ENCODE measurements at places on chromosomes 16 and 17.
A peak's percentile ranks its signal among the peaks of the same experiment; 100 is the strongest.

DNA sequence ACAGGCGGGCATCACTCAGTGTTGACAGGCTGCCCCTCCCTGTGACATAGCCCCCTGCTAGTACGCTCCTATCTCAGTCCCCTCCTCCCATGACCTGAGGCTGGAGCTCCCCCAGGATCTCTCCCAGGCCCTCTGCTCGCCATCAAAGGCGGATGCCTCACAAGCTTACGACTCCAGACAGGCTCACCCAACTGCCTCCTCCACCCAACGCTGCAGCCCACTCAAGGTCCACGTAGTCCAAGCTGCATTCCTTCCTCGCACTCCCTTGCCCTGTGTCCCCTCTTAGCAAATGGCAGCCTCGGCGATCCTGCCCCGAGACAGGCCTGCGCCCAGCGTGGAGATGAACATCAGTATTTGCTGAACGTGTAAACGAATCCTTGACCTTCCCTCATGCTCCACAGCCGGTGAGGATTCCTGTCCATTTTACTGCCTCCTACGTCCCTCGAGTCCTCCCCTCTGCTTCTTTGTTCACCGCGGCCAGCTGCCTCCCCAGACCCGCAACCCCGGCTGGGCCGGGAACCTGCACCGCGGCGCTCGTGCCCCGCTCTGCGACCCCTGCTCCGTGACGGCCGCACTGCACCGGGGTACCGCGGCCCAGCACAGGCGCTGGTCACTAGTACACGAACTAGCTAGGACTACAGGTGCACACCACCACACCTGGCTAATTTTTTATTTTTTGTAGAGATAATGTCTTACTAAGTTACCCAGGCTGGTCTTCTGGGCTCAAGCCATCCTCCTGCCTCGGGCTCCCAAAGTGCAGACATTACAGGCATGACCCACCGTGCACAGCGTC lies 838 bp upstream of the TMEM97 start:
- no peak for DNase-seq

- DNase-seq: no peak
Observed at GRCh38 chr16:18050777-18051176, 285.8 kb downstream of the NPIPA8 start.

DNA sequence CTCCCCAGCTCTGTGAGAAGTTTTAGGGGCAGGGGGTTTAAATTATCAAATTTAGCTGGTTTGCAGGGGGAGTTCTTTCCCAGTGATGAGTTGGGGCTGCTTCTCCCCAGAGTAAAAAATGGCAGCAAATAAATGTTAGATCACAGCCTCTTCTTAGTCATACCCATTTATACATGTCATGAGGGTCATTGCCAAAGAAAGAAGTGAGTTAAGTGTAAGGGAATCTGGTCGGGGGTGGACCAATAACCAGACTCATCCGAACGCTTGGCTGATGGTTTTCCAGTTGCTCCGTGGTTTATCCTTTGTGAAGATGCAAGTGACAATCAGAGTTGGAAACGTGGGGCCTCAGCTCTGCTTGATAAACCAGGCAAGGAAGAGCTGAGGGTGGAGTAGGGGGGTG lies 87.1 kb downstream of the PLXDC1 start:
- DNase-seq: no peak

- peak; percentile 47 for DNase-seq
Observed at GRCh38 chr16:86252596-86252995, 257.7 kb upstream of the FOXF1 start.

- peak; percentile 80 for DNase-seq
Observed at GRCh38 chr16:67428146-67428731, 2.7 kb upstream of the HSD11B2 start.

- DNase-seq: no peak
Observed at GRCh38 chr17:9700136-9700535, 54.8 kb downstream of the USP43 start.

DNA sequence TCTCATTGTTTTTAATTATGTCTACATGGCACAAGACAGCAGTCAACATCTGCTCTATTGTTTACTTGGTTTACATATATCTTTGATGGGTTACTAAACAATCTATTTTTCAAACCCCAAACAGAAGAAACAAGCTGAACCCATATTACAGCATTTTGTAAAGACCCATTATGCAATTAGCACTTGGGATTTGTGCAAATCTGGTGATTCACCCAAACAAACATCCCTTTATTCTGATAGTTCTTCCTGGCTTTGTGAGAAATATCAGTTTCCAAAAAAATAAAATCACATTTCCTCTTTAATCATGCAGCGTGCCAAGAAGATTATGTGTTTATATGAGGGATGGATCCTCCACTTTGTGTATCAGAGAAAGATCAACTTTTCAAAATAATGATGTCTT lies 16.8 kb upstream of the RBFOX1 start:
- DNase-seq: no peak

GRCh38 chr17:72656130-72656763 lies 436.2 kb downstream of the SLC39A11 start:
- DNase-seq: no peak

DNA sequence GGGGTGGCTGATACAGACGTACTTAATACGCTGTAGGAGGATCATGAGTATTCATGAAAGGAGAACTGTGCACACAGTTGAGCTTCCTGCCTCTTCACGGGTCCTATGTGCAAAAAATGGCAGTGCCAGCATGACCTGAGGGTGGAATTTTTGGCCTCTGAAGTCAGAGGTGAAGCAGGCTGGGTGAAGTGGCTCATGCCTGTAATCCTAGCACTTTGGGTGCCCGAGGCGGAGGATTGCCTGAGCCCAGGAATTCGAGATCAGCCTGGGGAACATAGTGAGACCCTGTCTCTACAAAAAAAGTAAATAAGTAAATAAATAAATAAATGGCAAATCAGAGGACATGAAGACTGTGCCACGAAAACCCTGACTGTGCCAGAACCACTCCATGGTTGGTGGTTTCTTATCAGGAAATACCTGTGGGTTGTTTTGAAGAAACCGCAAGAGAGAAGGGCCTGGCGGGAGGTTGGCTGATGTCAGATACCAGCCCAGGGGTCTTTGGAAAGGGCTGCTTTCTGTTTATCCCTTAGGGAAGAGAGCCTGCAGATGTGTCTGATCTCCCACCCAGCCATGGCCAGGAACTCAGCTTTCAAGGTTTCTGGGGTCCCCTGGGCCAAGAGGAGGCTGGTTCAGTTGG lies 3.4 kb downstream of the ASPSCR1 start:
- DNase-seq: no peak

DNA sequence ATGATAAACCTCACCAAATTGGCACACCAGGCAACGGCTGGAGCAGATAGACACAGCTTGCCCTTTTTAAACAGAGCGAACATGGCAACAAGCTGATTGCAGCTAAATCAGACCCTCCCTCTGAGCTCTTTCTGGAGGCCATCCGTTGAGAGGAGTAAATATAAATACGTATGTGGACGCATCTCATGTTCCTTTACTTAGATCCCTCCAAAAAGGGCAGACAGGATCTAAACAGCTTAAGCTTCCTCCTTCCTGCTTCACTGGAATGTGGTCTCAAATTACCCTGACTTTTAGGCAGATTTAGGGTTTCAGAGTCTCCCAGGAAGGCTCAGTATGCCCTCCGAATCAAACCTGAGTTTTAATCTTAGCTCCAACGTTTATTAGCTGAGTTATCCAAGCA lies 204.7 kb upstream of the GOT2 start:
- no peak for DNase-seq

DNA sequence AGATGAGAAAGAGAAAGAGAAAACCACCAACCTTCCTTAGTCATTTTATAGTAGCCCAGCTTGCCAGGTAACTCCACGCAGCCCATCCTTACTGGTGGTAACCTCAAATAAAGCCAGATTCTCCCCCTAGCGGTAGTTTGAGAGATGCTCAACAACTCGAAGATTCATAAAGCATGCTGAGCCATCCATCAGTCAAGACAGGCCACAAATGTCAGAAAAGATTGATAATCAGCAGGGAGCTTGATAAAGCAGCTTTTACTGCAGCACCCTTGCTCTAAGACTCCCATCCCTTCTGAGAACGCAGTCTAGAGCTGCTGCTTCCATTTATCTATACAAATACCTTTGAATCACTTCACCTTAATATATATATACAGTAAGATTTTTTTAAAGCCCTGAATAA lies 451.5 kb upstream of the HSBP1 start:
- peak; percentile 67 for DNase-seq

GRCh38 chr16:85401917-85402766 lies 211.0 kb upstream of the GSE1 start:
- no peak for DNase-seq

DNA sequence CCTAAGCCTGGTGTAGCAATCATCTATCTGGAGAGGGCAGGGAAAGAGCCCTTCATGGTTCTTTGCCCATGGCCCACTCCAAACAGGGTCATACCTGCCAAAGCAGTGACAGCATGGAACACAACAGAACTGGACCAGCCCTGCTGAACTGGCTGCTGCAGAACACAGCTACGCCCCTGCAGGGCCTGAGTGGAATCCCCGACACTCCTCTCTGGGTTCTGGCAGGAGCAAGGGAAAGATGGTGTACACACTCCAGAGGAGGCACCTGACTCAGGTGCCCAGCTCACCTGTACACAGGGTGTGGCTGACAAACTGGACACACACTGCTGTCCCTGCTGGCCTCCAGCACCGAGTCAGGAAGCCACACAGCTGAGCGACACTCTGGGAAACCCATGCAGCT lies 19.8 kb downstream of the MIEF2 start:
- DNase-seq: no peak

- no peak for DNase-seq
Observed at GRCh38 chr17:66341462-66341861, 39.0 kb downstream of the PRKCA start.

DNA sequence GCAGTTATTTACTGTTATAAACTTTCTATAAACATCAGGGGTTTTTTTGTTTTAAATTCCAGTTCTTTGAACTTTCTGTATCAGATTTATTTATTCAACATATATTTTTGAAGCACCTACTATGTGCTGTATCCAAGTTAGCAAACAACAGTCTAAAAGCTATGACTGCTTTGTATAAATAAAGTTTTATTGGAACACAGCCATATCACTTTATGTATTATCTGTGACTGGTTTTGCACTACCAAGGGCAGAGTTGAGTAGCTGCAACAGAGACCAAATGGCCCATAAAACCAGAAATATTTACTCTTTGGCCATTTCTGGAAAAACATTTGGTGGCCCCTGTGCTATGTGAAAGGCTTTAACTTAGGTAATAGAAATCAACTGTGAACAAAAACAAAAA lies 110.2 kb upstream of the ERCC4 start:
- DNase-seq: no peak
